ENCODE measurements at places on chromosomes 5 and 9.

GRCh38 chr5:58983526-58984452 lies 400.9 kb downstream of the RAB3C start:
- DNase-seq: no peak

DNA sequence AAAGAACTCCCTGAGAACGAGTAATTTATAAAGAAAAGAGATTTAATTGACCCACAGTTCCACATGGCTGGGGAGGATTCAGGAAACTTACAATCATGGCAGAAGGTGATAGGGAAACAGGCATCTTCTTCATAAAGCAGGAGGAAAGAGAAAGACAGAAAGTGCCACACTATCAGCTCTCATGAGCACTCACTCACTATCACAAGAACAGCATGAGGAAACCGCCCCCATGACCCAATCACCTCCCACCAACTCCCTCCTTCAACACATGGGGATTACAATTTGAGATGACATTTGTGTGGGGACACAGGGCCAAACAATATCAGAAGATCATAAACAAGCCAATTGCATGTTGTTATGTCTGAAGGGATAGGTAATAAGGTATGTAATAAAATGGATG lies 935.9 kb upstream of the COX7C start:
- DNase-seq: no peak

GRCh38 chr5:29899583-29899982 lies 1293.9 kb upstream of the CDH6 start:
- DNase-seq: no peak

DNA sequence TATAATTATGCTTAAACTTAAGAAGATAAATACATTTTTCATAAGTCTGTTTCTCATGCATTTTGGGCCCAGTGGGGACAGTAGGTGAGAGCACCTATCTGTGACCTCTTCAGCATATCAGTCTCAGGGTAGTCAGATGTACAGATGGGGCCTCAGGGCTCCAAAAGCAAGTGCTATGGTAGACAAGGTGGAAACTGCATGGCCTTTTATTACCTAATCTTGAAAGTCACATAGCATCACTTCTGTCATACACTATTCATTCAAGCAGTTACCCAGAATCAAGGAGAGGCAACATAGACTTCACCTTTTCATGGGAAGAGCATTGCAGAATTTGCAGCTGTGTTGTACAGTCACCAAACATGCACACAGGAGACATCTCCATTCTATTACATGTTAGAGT lies 94.8 kb downstream of the SV2C start:
- DNase-seq: no peak

DNA sequence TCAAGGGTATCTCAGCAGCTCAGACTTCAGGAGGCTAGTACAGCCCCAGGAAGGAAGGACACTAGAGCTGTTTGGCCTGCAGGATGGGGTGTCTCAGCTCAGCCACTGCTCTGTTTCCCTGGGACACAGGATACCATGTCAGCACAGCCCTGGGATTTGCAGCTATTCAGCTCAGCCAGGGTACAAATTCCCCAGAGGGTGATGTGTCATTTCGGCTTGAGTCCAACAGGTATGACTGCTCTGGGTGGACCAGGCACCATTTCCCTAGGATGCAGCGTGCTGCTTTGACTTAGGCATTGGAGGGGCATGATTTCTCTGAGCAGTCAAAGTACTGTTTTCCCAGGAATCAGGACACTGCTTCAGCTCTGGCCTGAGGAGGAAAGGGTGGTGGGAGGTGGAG lies 130.1 kb downstream of the ARSB start:
- DNase-seq: no peak

GRCh38 chr9:17580119-17580518 lies 1.3 kb downstream of the SH3GL2 start:
- no peak for DNase-seq

DNA sequence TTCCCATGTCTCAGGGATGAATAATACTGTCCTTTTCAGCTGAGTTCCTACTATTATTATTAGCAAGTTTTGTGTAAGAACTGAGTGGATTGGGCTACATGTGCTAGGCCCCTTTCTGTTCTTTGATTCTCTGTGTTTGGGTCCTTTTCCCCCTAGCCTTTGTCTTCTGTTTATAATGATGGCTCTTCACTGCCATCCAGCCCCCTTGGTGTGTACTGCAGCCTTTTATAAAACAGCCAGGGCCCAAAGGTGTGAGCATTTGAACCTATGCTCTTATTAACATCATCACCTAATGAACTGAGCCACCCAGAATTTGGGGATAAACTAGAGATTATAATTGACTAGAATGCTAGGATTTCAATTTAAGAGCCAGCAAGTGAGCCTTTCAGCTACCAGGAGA lies 52.6 kb downstream of the PLAC8L1 start:
- no peak for DNase-seq

GRCh38 chr9:118091226-118091625 lies 387.0 kb downstream of the TLR4 start:
- no peak for DNase-seq

- no peak for DNase-seq
Measured at GRCh38 chr9:98280574-98280973, 25.1 kb upstream of the TBC1D2 start.

- no peak for DNase-seq
Measured at GRCh38 chr5:128446-128845, 36.5 kb downstream of the PLEKHG4B start.

DNA sequence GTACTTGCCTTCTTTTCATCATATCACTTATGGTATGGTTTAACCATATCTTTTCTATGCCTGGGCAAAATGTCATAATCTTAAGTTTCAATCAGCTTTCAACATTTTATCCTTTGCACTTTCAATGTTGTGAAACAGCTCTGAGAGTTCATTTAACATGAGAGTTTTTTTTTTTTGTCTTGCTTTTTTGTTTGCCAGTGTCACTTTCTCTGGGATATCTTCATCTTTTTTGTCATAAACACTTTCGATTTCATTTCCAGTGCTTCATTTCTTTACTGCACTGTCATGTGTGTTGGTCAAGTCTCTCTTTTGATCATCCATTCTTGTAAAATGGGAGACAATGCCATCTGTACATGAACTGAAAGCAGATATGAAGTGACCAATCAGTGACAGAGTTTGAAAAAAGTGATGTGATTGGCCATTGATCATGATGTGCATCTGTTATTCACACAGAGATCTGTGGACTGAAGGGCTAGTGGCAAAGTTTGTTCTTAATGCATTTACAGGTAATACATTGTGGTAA lies 7.5 kb upstream of the POU5F2 start:
- DNase-seq: no peak

- no peak for DNase-seq
Measured at GRCh38 chr9:16656432-16657169, 213.9 kb downstream of the BNC2 start.

GRCh38 chr5:13946111-13946510 lies 1.6 kb upstream of the DNAH5 start:
- DNase-seq: no peak

- no peak for DNase-seq
Measured at GRCh38 chr5:74251141-74252035, 389.1 kb downstream of the ENC1 start.

DNA sequence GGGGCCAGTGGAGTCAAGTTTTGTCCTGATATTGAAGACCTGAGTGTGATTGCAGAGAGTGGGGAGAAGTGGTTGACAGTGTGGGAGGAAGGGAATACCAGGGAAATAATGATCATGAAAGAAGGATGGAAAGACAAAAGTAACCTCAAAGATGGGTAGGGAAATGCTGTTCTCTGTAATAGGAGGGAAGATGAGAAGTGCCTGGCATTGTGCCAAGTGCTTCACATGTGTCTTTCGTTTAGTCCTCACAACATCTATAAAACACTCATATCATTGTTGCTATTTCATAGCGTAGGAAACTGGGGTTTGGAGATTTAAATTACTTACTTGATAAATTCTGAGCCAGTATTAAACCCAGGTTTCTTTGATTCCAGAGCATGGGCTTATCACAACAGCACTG lies 472.3 kb downstream of the LRRC70 start:
- no peak for DNase-seq

Data from stimulated activated CD8-positive, alpha-beta memory T cell treated with anti-CD3 and anti-CD28 coated beads, Interleukin-2, amount 100 ng/mL, for 1 hour (primary cell).